GM03348 (cell line): ENCODE measurements at places on chromosomes 6 and 20.
A peak's percentile ranks its signal among the peaks of the same experiment; 100 is the strongest.

DNA sequence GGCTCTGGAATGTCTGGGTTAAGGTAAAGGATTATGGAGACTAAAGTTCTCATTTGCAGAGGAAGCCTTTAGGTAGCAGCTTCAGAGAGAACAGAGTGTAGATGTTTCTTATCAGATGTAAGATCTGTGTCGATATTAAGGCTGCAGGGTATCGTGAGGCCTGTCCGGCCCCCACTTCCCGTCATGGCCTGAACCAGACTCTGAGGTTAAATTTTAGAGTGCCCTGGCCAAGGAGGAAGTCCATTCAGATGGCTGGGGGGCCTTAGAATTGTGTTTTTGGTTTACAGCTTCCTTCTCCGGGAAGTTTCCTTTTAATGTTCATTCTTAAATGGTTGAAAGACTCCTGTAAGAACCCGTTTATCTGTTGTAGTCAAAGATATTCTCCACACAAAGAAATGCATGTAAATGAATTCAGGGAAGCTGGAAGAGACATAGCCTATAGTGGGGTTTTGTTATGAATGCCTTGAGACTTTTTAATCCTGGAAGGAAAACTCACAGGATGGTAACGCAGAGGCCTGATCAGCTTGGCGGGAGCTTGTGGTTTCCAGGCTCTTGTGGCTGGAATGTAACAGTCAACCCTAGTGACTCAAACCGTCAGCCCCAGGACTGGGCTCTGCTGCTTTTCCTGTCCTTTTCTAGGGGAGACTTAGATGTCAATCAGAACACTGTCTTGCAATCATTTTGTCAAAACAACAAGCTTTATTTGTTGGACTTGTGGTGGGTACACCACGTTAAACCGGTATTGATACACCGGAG, 34.7 kb downstream of the KIF25 start:
- DNase-seq = peak; percentile 87

DNA sequence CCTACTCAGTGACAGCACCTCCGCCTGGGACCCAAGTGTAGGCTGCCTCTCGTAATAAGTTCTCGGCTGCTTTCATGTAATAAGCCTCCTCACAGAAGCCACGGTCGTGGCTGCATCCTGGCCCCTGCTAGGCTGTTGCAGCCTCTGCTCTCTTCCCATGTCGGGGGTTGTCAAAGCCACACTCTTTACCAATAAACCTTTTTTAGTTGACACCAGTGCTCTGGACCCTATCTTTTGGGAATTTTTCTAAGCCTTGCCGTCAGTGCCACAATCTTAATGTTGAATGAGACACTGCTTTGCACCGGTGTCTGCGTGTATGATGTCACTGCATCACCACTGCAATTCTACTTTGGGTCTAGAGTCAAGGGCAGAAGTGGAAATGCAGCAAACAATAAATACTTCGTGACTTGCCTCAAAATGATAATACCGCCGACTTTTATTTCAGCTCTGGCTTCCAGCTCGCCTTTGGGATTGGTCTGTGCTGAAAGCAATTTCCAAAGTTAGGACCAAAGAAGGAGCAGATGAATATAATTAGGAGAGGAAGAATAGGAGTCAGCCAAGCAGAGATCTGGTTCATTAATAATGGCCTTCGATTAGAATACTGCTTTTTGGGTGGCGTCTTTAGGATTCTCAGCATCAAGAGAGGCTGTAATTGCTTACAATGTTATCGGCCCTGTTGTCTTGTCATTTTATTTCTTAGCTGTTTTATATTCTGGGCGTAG, 57.6 kb upstream of the CCN6 start:
- no peak for DNase-seq

DNA sequence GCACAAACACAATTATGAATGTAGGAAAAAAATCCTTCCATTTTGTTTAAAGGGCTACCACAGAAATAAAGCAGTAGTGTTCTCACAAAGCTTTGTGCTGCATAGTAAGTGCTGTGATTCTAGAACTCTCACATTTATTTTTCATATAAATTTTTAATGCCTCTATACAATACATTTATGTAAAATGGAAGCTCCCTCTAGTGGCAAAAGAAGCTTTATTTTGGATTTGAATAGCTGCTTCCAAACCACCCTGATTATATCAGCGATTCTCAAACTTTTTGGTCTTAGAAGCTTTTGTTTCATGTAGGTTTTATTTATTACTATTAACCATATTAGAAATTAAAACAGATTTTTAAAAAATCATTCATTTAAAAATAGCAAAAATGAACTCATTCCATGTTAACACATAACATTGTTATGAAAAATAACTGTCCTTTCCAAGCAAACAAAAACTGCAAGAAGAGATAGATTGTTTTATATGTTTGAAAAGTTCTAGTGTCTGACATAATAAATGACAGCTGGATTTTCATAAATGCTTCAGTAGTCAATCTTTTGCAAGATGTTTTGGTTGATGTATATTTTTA, 38.4 kb downstream of the HS3ST5 start:
- DNase-seq = peak; percentile 11

GRCh38 chr6:15921243-15921642, 207.6 kb upstream of the MYLIP start:
- no peak for DNase-seq

- no peak for DNase-seq
These were observed 6.0 kb downstream of the HLA-C start for GRCh38 chr6:31265926-31266325.

DNA sequence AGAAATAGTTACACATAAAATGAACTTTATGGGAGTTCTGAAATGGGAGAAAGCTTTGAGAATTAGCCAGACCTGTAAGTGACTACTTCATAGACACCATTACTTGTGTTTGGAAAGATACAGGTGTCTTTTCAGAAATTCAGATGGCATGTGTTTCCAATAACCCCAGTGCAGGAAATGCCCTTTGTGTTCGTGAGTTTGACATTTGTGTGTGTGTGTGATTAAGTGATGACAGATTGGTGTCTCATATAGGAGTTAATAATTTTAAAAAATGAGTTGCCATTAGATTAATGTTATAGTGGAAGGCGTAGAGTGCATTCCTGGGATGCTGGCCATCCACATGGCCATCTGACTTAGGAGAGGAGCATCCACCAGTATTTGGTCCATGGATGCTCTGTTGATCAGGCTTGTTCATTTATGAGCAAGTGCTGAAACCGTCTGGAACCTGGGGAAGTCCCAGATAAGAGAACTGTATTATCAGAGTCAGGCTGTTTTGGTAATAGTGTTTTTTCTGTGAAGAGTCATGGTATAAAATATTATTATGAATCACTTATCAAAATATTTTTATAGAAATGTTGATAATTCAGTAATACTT, 3.1 kb downstream of the STK4 start:
- no peak for DNase-seq

GRCh38 chr6:113623129-113623528, 234.0 kb upstream of the MARCKS start:
- DNase-seq = no peak

GRCh38 chr6:33628401-33628964, 7.4 kb downstream of the ITPR3 start:
- DNase-seq = no peak

DNA sequence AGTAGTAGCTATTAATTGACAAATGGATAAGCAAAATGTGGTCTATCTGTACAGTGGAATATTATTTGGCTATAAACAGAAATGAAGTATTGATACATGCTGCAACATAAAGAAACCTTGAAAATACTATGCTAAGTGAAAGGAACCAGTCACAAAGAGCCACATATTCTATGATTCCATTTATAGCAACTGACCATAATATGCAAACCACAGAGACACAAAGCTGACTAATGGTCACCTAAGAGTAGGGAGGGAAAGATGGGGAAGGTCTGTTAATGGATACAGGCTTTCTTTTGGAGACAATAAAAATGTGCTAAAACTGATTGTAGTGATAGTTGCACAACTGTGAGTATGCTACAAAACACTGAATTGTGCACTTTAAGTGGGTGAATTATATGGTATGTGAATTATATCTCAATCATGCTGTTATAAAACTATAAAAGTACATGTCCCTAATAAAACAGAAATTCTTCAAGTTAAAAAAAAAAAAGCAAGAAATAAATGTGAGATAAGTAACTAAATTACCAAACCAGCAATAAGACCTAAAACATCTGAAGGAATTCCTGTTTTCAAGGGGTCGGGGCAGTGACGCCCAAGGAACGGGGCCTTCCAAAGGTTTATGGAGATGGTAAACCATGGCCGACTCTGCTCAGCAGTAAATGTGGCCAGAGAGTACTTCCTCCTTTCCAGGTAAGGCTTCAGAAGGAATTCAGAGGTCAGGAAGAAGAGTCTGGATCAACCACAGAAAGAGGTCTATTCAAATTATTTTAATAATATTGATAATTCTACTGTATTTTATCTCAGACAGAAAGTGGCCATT, 75.4 kb downstream of the ARHGAP18 start:
- DNase-seq = no peak

DNA sequence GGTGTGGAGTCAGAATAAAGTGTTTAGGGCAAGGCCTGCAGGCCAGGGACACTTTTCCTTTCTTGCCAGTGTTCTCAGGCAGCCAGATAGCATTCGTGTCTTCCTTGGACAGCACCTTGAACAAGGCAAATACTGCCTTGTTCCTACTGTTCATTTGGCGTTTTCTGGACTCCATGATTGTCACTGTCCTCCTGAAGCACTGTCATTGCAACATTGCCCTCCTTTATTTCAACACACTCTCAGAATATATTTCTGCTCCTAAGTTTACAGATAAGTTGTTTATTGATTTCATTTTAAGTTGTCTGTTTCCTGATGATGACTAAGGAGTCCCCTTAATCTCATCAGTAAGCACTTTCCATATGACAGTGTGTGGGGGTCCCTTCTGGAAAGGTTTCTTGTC, 15.1 kb upstream of the DEF6 start:
- DNase-seq = no peak

- DNase-seq = no peak
These were observed 238.9 kb downstream of the SLC24A3 start for GRCh38 chr20:19451231-19451922.

DNA sequence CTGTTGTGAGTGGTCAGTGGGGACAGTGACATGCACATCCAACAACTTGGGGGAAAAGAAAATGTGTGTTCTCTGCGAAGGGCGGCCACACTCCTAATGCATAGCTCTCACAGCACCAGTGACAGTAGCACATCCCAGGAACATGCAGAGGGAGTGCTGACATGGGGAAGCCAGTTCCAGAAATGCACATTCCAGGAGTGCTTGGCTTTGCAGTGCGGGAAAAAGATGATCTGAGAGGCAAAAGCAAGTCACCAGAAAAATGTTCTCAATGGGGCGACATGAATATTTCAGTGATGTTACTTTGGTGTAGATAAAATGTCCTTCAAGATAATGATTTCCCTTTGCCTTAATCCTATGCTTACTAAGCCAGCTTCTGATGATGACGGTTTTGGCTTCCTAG, 42.9 kb upstream of the PDE10A start:
- no peak for DNase-seq

- DNase-seq = peak; percentile 65
These were observed 111.9 kb downstream of the HIVEP2 start for GRCh38 chr6:142833054-142833453.
